Dermis microvascular lymphatic vessel endothelial cell (primary cell): ENCODE measurements at places on chromosomes 4 and X. TPM values are rescaled to one million over a fixed set of nuclear protein-coding genes. Genes with fewer than 3 reads are reported as not detected.

TRIM75 gene
- not detected in 2 replicates for total RNA-seq

UGT2B17 gene
- not detected in 2 replicates for total RNA-seq

H2BW2 gene
- total RNA-seq: not detected in 2 replicates

SPARCL1 gene
- total RNA-seq: 10.0 and 19.2 TPM in 2 replicates

PSAPL1 gene
- total RNA-seq: not detected in 2 replicates
